T-helper 1 cell (primary cell): ENCODE measurements at places on chromosomes 1 and 21.
A peak's percentile ranks its signal among the peaks of the same experiment; 100 is the strongest.

- no peak for DNase-seq
These were observed 827.0 kb upstream of the ADAMTS5 start for GRCh38 chr21:27793901-27794300.

DNA sequence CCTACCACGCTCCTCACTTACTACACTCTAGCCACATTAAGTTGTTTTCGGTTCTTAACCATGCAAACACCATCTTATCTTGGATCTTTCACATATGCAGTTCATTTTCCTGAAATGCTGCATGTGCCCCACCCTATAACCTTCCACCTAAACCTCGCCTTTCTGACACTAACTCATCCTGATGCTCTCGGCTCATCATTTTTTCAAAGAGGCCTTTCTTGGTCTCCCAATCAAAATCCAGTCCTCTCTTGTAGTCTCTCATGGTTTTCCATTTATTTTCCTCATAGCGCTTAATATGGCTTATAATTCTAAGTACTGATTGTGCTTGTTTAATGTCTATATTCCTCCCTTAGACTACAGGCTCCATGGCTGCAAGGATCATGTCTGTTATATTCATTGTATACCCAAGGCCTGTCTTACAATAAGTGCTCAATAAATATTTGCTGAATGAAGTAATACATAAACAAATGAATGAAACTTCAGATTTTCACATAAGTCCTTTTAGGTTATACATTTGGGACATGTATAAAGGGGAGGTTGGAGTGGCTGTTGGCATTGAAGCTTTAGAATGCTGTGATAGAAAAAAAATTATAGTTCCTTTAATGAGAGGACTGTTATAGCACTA is 79.2 kb upstream of the CDC42BPA start:
- no peak for DNase-seq

GRCh38 chr1:212381397-212382035 is 33.2 kb downstream of the PACC1 start:
- no peak for DNase-seq

GRCh38 chr21:39690454-39690853 is 54.5 kb upstream of the IGSF5 start:
- no peak for DNase-seq

DNA sequence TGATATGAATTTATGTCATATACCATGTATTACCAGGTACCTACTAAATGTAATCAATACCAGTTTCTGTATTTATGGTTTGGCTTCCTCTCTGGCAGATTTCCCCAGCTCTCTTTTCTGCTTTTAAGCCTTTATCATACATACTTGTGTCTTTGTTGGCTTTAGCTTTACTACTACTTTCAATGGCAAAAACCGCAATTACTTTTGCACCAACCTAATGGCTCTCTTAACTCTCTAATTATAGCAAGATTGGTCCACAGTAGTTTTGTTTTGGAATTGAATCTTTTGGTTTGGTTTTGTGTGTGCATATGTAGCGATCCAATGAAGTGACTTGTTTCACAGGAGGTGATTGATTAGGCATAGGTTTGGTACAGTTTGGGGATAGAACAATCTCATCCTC is 93.6 kb downstream of the ATG4C start:
- DNase-seq: no peak

DNA sequence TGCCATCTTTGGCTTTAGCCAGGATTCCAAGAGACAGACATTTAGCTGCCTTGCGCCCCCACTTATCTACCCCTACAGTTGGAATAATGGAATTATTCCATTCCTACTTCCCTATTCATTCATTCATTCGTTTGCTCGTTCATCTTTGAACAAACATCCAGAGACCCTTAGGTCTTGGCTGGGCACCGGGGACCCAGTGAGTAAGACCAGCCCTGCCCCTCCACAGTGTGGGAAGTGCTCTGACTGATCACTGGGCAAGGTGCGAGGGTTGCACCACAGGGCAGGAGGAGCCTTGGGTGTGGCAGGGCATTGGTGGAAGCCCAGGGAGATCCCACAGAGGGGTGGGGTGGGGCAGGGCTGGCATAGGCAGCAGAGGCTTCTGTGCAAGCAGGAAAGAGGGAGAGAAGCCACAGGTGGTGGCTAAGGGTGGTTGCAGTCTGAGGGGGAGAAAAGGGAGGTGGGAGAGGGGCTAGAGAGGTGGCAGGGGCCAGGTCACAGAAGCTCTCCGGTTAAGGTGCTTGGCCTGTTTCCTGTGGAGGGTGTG is 35.0 kb upstream of the TMEM61 start:
- no peak for DNase-seq

- DNase-seq: no peak
These were observed 735.3 kb upstream of the ADGRL4 start for GRCh38 chr1:79741720-79742421.

- DNase-seq: no peak
These were observed 178.2 kb upstream of the CAMK1G start for GRCh38 chr1:209405183-209405814.

GRCh38 chr1:115828101-115829022 is 12.6 kb downstream of the NHLH2 start:
- DNase-seq: no peak

DNA sequence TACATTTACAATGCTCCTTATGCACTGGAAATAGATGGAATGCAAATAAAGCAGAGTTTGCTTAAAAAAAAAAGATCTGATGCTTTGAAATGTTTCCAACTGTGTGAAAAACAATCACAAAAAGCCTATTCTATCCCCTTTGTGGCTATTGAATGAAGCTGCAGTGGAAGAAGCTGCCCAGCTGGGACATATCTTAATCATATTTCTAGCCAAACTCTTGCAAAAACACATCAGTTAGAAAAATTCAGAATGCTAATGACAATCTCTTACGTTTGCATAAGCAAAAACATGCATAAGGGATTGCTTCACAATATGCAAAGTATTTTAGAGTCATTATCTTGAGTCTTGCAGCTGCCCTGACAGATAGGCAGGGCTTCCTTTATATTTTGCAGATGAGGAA is 526.4 kb upstream of the USP24 start:
- DNase-seq: no peak

DNA sequence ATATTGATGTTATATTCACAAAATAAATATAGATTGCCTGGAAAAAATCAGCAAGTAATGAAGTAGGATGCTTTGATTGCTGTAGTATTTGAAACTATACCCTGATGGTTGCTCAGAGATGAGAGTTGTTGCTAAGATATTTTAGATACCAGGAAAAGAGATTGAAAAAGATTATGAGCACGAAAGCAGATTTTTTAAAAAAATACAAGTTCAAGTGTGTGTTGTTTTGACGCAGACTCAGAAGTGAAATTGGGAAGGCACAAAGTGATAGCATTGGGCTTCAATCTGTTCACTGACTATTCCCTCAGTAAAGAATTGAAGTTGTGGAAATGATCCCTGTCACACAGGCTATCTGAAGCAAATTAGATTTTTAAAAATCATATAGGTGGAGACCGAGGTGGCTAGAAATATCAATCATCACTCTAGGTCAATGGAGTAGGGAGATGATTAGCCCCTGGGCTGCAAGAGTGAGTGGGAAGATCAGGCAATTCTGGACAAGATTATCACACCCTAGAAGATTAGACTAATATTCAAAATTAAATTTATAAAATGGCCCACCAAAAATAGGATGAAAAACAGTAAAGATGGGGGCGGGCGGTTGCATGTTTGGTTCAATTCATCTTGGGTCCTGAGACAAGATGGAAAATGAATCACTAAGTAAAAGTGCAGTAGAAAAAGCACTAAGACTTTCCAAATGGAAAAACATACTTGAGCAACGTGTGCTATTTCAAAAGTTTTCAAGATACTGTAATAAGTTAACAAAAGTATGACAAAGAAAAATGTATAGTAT is 41.5 kb upstream of the LRRC8D start:
- no peak for DNase-seq

DNA sequence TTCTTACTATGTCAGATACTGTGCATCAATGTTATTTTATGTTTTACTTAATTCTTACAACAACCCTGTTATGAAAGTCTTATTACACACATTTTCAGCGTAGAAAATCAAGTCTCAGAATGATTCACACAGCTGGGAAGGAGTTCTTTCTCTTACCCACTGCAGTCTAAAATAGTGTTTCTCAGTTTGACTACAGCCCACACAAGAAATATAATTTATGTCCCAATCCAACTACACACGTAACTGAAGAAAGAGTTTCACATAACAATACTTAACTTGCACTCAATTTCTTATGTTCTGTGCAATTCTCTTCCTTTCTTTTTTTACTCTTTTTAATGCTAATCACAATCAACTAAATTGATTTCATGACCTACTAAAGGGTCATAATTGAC is 252.8 kb upstream of the ADGRL2 start:
- DNase-seq: peak; percentile 5

DNA sequence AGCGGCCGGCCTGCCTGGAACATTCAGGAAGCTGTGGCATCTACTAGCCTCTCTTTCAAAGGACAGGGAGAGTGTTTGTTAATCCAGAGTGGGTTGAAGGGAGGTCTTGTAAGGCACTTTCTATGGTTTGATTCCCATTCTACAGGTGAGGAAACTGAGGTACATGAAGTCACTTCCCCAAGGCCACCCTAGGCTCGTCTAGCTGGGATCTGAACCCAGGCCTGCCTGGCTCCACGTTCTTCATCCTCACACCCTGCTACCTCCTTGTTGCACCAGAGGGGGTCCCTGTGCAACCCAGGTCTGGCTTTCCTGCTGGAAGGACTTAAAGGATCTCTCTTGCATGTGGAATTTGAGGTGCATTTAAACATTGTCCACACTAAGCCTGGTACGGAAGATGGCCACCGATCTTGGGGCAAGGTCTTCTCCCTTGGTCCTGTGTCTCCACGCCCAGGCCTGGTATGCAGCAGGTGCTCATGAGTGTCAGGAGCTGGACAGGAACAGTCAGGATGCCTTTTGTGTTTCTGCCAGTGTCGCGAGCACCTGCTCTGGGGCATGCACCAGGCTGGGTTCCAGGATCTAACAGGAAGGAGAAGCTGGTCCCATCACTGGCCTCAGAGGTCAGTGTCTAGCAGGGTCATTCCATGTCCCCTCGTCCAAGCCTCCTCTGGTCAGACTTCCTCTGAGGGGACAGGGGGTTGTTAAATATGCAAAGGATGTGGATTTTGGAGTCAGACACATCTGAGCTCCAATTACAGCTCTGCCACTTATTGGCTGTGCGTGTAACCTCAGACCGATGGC is 103.2 kb upstream of the RUNX3 start:
- DNase-seq: no peak

DNA sequence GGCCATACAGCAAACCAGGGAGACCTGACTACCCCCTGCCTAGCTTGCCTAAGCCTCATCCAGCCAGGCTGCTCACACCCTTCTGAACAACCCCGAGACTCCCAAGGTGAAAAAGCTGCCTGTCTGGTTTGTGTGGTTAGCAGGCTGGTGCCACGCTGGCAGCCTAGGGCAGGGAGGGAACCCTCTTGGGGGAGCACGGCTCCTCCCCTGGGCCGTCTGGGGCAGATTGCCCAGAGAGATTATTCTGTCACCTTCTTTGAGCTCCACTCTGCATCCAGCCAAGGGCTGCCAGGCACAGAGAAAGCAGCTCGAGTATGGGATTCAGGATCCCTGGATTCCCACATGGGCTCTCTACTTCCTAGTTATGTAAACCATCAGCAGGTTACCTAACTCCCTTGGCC is 27.5 kb upstream of the TCEA3 start:
- DNase-seq: peak; percentile 17

GRCh38 chr1:210598135-210598652 is 269.5 kb downstream of the HHAT start:
- no peak for DNase-seq

- DNase-seq: no peak
These were observed 305.7 kb upstream of the SNX7 start for GRCh38 chr1:98355656-98356383.

- no peak for DNase-seq
These were observed 153.1 kb downstream of the AK5 start for GRCh38 chr1:77434967-77435366.

DNA sequence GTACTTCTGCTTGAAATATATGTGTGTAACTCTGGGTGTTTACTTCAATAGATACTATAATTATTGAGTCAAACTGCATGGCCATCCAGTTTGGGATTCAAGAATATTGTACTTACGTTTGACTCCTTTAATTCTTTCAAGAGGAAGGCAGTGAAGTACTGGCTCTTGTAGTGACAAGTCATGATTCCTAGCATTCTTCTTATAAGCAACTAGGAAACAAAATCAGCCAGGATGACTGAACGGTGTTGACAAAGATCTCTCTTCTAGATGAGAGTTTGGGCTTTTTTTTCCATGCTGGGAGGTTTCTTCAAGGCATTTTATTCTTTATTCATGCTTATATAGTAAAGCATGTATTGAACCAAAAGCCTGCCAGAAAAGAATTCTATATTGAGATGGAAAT is 58.3 kb downstream of the CLEC20A start:
- no peak for DNase-seq

DNA sequence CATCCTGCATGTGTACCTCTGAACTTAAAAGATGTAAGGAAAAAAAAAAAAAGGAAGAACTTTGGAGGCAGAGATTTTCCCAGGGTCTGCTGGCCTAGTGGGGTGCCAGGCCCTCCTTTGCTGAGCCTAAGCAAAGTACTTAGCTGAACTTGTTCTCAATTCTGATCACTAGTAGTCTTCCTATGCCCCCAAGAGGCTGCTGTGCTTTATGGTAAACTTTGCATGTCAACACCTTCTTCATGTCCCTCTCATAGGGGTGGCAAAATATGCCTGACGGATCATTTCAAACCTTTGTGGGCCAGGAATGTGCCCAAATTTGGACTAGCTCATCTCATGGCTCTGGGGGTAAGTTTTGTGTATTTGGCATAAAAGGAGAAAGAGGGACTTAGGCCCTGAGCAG is 1.4 kb upstream of the USP21 start:
- DNase-seq: no peak

- no peak for DNase-seq
These were observed 35.5 kb downstream of the PDE9A start for GRCh38 chr21:42688841-42689371.

GRCh38 chr1:178275553-178275952 is 181.6 kb downstream of the RASAL2 start:
- DNase-seq: no peak

DNA sequence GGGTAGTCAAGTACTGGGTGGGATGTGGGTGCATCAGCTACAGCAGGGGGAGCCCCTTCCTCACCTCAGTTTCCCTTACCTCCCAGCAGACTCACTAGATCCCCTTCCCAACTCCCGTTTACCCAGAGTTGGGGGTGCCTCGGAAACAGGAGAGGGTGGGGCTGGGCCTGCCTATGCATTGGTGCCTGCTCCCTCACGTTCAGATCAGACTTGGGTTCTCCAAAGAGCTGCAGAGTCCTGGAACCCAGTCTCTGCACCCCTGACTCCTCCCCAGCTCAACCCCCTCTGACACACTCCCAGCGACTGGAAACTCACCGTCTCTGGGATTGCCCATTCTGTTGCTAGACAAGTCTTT is 6.0 kb downstream of the FOXO6 start:
- no peak for DNase-seq

GRCh38 chr1:9652379-9653209 is 1.1 kb downstream of the PIK3CD start:
- peak; percentile 66 for DNase-seq

DNA sequence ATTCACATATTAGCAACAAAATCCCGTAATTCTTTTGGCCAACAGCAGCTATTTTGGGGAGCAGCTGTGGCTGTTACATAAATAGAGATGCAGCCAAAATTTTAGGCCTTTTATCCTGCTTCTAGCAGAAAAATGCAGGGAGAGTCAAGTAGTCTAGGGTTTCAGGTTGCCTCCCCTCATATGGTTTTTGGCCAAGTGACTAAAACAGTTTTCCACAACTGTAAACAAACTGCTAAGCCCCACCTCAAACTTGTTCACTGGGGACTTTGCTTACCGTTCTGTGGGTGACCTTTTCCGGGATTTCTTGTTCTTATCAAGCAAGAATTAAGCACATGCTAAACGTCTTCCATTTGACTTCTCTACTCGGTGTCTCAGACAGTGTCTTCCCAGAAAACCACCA is 133.4 kb downstream of the EDEM3 start:
- no peak for DNase-seq
